ENCODE measurements at places on chromosomes 3 and 15.
A peak's percentile ranks its signal among the peaks of the same experiment; 100 is the strongest.

- DNase-seq: no peak
These were observed 13.4 kb downstream of the UBP1 start for GRCh38 chr3:33426630-33427317.

DNA sequence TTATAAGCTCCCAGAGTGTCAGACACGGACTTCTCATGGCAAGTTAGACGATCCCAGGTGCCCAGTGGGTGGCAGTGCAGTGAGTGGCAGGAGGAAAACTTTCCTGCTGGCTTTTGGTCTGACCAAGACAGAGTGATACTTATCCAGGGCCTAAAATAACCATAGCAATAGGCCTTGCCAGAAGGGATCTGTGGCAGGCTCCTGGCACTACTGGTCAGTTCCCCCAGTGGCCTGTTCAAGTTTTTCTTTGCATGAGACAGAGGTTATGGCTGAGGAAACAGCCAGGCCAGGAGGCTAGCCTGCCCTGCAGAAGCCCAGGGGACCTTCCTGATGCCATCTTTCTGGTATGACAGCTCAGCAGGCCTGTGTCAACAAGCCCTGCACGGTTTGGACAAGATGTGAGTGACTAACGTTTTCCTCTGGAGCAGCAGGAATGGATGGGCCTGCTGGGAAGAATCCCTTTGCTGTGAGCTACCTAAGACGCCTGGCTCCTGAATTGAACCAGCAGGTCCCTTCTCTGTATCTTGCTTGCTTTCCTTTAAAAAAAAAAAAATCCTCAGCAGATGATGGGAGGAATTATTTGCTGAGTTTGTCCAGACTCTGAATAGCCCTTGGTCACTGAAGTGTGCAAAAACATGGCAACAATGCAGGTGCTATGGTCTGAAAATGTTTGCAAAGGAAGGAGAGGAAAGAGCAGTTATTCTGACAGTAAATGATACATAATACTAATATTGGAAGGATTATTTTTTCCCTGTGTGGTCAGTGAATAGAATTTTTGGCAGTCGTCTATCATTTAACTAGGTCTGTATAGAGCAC is 18.0 kb downstream of the SCG5 start:
- no peak for DNase-seq

DNA sequence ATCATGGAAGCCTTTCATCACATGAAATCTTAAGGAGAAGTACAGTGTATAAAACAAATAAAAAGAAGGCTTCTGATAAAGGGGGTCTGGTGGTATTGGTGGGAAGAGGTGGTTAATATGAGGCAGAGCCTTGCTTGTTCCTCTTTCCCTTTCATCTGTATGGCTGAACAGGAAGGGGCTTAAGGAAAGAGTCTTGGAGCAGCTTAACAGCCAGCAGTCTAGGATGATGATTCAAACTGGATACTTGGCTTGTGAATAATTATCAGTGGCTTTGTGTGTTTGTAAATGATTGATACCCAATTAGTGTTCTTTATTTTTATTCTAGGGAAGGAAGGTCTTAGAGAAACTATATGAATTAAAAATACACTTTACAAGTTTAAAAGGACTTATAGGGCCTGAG is 29.1 kb upstream of the TCAIM start:
- DNase-seq: no peak

DNA sequence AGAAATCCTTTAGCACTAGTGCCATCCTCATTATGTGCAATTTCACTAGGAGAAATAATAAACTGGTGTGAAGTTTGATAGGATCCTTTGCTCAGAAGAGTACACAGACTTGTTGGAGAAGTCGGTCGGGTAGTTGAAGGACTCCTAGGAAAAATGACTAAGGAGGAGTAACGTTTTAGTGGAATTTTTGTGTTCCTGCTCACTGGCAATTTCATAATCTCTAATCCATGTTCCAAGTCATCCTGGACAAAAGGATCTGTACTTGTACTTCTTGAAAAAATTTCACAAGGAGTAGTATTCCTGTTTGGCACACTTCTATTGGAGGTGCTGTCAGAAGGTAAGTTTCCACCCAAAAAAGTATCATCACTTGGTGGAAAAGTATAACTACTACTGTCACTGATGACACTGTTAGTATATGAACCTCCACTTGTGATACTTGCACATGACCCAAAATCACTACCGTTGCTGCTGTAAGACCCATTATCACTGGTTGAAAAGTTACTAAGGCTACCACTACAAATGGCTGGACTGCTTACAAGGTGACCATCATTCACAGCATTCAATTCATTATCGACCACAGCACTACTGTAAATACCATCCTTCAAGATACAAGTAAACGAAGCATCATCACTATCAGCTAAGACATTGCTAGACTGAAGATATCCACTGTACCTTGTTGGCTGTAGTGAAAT is 77.4 kb downstream of the NEDD4 start:
- DNase-seq: peak; percentile 64

DNA sequence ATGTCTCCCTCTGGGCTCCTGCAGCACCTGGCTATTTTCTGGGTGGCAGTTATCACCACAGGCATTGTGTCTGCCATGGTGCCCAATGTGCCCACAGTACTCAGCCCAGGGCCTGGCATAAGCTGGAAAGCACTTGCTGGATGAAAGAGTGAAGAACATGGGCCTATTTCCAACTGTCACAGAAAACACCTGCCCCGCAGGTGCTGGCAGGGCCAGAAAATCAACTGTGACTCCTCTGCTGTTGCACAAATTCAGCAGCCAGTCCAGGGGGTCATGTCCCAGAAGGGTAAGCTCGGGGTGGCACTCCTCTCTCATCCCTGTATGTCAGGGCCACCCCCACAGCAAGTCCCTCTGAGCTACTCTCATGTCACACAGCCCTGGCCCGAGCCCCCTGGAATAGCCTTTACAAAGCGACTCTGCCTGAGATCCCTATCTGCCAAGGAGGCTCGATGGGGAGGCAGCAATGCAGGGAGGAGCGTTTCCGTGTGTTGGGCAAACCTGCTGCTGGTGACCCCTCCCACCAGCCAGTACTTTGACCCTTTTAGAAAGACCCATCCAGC is 16.9 kb downstream of the ITIH3 start:
- no peak for DNase-seq

GRCh38 chr15:46938169-46938568 is 779.1 kb upstream of the SEMA6D start:
- DNase-seq: no peak

GRCh38 chr3:61439122-61439458 is 122.3 kb upstream of the PTPRG start:
- DNase-seq: no peak

DNA sequence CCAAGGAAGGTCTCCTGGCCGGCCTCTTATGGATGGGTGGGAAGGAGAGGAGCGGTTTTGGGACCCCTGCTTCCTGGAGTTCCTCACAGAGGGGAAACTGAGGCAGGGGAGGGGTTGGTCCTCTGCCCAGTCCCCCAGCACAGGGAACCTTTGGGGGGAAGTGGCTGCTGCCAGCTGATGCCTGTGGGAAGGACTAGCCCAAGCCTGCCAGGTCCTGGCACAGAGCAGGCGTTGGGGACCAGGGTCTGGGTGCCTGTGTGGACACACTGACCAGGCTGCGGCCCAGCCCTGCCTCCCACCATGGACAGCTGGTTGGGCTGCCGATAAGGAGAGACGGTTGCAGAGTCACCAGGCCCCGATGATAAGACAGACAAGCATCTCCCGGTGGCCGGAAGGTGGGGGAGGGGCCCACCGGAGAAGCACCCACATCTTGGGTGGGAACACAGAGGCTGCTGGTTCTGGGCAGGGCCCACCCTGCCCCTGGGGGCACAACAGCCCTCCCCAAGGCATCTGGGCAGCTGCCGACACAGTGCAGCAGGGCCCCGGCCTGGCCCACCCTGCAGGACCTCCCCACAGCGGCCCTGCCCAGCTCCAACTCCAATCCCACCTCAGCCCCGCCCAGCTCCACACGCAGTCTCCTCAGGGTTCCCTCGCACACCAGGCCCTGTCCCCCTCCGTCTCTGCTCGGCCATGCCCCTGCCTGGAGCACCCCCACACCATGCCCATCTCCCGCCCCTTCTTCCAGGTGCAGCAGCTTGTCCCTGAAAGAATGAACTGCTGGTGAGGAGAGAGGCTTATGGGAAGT is 50.7 kb downstream of the DNAJB8 start:
- DNase-seq: no peak

GRCh38 chr15:101044625-101045235 is 125.6 kb downstream of the LRRK1 start:
- no peak for DNase-seq

DNA sequence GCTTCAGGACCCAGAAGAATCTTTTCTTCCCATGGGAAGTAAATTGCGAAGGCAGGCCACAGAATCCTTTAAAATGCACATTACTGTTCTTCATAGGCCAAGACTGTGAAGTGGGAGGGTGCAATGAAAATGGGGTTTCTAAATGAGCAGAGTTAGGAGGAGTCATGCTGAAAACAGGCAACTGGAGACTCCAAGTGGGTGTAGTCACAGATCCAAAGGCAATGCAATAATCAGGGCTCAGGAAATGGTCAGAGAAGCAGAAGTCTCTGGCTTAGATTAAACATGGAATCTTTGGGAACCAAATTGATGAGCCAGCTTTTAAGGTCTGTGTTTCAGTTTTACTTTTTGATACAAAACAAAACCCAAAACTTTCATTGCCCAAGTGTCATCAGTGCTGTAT is 37.6 kb downstream of the HHLA2 start:
- DNase-seq: no peak

GRCh38 chr3:46027736-46028397 is 584 bp upstream of the XCR1 start:
- DNase-seq: no peak

GRCh38 chr3:24264011-24264410 is 230.6 kb downstream of the THRB start:
- DNase-seq: no peak

DNA sequence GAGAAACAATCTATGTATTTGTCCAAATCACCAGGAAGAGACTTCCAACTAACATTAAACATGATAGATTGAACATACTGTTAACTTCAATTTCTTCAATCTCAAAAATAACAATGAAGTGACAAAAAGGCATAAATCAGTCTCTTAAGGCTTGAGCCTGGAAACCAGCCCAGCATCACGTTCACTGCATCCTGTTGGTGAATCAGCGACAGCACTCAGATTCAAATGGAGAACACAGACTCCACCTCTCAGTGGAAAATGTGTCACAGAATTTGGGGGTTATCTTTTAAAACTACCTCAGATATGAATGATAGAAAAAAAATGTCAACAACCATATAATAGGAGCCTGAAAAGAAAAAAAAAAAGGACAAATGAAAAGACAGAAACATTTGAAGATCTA is 212.0 kb downstream of the MINAR1 start:
- DNase-seq: peak; percentile 65

DNA sequence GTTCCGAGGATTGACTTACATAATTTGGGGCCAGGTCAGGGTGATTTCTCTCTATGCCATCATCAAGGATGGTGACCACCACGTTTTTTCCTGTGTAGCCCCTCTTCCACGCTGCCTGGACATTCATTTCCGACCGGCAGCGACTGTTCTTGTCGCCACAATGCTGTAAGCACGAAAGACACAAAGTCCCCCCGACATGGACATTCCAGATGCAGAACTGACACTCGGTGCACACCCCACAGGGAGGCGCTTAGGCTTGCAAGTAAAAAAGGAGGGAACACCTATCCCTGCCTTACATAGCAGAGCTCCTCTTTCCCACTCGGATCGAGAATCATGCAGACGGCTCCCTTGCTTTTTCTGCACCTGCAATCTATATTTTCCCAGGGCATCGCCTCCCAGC is 58.2 kb downstream of the PCSK6 start:
- no peak for DNase-seq

GRCh38 chr3:134992586-134992985 is 197.5 kb downstream of the EPHB1 start:
- DNase-seq: no peak

GRCh38 chr15:42955518-42955917 is 34.9 kb upstream of the TTBK2 start:
- peak; percentile 16 for DNase-seq

DNA sequence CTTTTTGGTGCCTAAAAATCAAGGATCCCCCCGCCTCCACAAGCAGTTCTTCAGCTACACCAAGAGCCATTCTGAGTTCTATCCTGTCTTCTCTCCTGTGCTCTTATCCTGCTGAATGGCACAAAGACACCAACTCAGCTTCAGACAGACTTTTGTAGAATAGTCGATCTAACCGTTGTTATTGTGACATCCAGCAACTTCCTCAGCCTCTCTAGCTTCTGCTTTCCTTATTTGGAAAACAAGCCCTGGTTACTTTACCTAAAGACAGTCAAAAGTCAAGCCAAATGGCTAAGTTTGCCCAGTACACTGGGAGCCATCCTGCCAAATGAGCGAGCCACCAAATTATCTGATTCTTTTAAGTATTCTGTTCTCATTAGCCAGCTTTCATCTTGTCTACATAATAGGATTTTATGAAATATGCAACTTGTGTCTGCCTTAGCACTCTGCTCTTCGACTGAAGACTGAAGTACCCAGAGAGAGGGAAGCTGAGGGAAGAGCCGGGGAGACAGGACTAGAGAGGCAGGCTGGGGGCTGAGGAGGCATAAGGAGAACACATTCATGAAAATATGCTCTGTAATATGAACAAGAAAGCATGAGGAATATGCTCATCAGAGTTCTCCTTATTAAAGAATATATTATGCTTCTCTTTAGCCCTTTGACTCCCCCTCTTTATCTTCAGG is 35.1 kb downstream of the LYZL4 start:
- DNase-seq: no peak

GRCh38 chr3:88509582-88509981 is 359.8 kb downstream of the C3orf38 start:
- DNase-seq: no peak

DNA sequence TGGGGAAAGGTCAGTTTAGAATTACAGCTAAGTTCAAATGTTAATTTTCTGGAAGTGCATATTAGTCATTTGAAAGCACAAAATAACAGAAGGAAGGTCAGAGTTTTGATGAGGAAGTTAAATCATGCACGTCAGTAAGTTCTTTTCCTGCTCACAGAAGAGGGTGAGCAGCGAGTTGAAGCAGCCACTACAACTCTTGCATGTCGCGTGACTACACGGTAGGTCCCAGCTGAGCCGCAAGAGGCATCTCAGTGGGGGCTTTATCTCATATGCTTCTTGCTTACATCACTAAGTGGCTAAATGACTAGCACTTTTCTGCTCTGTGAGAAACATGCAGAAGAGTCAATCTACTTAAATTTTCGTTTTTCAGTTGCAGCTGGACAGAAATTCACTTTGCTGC is 21.3 kb upstream of the SEC62 start:
- peak; percentile 12 for DNase-seq

DNA sequence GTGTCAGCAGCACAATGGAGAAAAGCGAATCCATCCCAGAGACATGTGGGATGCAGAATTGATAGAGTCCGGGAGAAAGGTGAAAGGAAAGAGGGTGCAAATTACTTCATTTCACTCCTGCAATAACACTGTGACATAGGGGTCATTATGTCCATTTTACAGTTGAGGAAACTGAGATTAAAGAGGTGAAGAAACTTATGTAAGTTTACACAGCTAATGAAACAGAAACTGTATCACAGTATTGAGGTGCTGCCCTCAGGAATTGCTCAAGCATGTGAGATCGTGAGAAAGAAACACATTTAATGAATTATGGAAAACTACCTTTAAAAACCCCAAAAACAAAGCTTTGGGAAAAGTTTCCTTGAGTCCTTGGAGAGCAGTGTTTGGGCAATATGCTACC is 103.6 kb upstream of the PFN2 start:
- DNase-seq: no peak

All from fibroblast of pulmonary artery (primary cell).